ENCODE measurements at places on chromosomes 6 and 20. TPM values are rescaled to one million over a fixed set of nuclear protein-coding genes. Genes with fewer than 3 reads are reported as not detected.

SPATA25 gene
- total RNA-seq = 0.94 TPM

RNF39 gene
- total RNA-seq = not detected

SCUBE3 gene
- not detected for total RNA-seq

STX11 gene
- total RNA-seq = 26.7 TPM

HAO1 gene
- total RNA-seq = not detected

RAB22A gene
- 21.7 TPM for total RNA-seq

TENT5A gene
- 6.2 TPM for total RNA-seq

OR2J2 gene
- total RNA-seq = not detected

SIRPD gene
- not detected for total RNA-seq

HLA-DPB1 gene
- 77.4 TPM for total RNA-seq

EYA4 gene
- total RNA-seq = not detected

PSORS1C2 gene
- total RNA-seq = not detected

KCNQ2 gene
- total RNA-seq = not detected

TBX18 gene
- total RNA-seq = not detected

BHLHE23 gene
- not detected for total RNA-seq

SPDEF gene
- 0.35 TPM for total RNA-seq

COL19A1 gene
- 1.5 TPM for total RNA-seq

SLC2A10 gene
- not detected for total RNA-seq

TTK gene
- 0.85 TPM for total RNA-seq

MUCL3 gene
- total RNA-seq = not detected

HLA-DQB1 gene
- total RNA-seq = 15.7 TPM

SLC22A3 gene
- total RNA-seq = not detected

CDH26 gene
- total RNA-seq = 0.37 TPM

FOXQ1 gene
- not detected for total RNA-seq

C20orf141 gene
- total RNA-seq = not detected

DPPA5 gene
- not detected for total RNA-seq

CUL7 gene
- 11.2 TPM for total RNA-seq

TAAR9 gene
- not detected for total RNA-seq

RRAGD gene
- 8.9 TPM for total RNA-seq

XKR7 gene
- not detected for total RNA-seq

UNC5CL gene
- 4.9 TPM for total RNA-seq

GHRH gene
- not detected for total RNA-seq

RALGAPB gene
- total RNA-seq = 42.1 TPM

PCK1 gene
- total RNA-seq = not detected

AVP gene
- not detected for total RNA-seq

UBE2V1 gene
- total RNA-seq = 124 TPM

HNF4A gene
- not detected for total RNA-seq

ZBTB46 gene
- total RNA-seq = 0.21 TPM

SLC13A3 gene
- 0.10 TPM for total RNA-seq

LRP11 gene
- total RNA-seq = 1.8 TPM

BTNL2 gene
- total RNA-seq = not detected

Data from T-helper 17 cell (primary cell).